NCI-H146 (cell line): ENCODE measurements at places on chromosomes 5 and 9.

DNA sequence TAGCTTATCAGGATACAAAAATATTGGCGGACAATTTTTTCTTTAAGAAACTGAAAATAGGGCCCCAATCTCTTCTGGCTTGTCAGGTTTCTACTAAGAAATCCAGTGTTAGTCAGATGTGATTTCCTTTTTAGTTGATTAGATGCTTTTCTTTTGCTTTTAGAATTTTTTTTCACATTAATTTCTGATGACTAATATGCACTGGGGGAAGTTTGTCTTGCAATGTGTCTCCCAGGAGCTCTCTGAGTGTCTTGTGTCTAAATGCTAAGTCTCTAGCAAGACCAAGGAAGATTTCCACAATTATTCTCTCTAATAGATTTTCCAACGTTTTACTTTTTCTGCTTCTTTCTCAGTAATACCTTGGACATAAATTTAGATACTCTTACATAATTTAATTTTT, 559.8 kb upstream of the TYRP1 start:
- DNase-seq = no peak

DNA sequence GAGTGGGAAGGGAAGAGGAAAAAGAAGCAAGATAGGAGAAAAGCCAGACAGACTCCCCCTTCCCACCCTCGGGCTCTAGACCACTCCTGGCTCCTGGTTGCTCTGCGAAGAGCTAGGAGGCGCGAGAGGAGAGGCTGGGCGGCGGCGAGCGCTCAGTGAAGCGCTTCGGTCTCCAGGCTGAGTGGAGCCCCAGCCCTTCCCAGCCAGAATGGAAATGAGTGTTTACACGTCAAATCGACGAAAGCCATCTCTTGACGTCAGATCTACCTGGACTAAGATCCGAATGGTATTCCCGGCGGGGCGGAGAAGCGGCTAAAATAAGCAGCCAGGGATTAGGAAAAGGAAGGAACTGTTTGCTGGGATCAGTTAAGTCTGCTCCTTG, at the start of gene PCSK1:
PCSK1 (minus strand) TSS at position 183 of the 382 bp plus-strand sequence. CDS start 206 bp downstream, outside the sequence.
- DNase-seq = peak; percentile 61

GRCh38 chr9:535356-535755, 306.1 kb upstream of the DMRT1 start:
- DNase-seq = no peak

GRCh38 chr9:129626625-129627284, 792 bp downstream of the NTMT1 start:
- DNase-seq = no peak

DNA sequence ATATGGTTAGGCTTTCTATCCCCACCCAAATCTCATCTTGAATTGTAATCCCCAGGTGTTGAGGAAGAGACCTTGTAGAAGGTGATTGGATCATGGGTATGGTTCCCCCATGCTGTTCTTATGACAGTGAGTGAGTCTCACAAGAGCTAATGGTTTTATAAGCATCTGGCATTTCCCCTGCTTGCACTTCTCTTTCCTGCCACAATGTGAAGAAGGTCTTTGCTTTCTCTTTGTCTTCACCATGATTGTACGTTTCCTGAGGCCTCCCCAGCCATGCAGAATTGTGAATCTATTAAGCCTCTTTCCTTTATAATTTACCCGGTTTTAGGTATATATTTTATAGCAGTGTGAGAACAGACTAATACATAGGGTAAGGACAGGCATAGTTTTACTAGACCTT, 334.5 kb downstream of the TLR4 start:
- no peak for DNase-seq
